ENCODE measurements at places on chromosomes 16 and 17.

DNA sequence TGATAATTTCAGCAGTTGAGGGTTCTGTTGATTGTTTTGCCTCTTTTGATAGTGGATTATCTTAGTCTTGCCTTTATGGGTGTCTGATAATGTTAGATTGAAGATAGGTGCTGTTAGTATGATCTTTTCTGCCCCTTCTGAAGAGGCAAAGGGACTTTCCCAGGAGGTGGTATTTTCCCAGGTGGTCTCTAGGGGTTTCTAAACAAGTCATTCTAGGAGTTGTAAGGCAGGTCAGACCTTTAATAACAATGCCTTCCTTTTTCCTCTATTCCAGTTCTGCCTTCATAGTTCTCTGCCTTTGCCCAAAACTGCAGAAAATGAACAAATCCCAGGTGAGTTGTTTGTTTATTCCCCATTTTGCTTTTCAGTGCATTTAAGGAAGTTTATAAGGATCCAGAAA lies 4.3 kb downstream of the ZFP1 start:
- DNase-seq = no peak

DNA sequence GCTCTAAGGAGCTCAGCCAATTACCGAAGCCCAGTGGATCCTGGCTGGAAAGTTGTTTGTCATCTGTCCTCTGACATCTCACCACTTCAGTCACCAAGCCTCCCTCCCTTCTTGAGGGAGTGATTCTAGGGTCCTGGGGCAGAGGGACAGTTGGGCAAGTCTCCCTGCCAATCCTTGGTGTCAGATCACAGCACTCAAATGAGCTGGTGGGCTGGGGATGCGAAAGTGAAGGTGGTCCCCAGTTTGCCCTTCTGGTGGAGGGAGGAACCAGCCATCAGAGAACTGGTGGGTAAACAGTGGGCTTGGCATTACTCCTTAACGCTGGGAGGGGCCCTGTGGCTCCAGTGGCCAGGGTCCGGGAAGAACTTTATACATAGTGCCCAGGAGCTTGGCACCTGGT lies 4.4 kb upstream of the CALB2 start:
- DNase-seq = no peak

- peak; percentile 93 for DNase-seq
These were observed at the start of gene SLFN13 for GRCh38 chr17:35448214-35448898. SLFN13 (minus strand) TSS chr17:35448766; CDS start chr17:35445680, 3,086 bp downstream.

DNA sequence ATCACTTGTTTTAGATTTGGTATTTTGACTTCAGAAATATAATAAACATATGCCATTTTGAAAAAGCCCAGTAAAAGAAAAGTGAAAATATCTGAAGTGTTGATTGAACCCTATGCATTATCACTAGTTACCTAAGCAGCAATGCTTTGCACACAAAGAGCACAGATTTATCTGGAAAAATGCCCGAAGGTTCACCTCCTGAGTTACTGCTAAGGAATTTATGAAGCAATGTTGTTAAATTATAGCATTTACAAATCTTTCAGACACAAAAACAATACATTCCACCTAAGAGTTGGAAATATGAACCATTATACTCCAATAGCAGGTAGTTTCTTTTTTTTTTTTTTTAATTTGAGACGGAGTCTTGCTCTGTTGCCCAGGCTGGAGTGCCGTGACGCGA lies 38.9 kb upstream of the GHDC start:
- DNase-seq = no peak

DNA sequence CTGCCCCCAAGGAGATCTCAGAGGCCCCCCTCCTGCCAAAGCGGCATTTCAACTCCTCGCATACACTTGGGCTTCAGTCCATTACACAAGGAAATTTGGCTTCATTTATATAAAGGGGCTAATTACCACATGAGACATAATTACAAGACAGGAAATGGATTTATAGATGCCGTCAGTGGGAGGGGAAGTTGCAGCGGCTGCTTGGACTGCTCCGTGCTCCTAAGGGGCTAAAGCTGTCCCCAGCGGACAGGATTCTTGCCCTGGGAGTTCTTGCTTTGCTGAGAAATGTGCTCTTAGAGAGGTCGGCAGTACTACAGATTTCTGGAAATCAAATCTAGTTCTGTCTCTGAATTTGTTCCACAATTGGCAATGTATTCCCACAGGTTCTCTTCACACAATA lies 57.2 kb upstream of the NLK start:
- no peak for DNase-seq

GRCh38 chr16:78679546-78679945 lies 580.1 kb downstream of the WWOX start:
- no peak for DNase-seq

- DNase-seq = no peak
These were observed 8.3 kb upstream of the RBFOX1 start for GRCh38 chr16:7324321-7324720.

DNA sequence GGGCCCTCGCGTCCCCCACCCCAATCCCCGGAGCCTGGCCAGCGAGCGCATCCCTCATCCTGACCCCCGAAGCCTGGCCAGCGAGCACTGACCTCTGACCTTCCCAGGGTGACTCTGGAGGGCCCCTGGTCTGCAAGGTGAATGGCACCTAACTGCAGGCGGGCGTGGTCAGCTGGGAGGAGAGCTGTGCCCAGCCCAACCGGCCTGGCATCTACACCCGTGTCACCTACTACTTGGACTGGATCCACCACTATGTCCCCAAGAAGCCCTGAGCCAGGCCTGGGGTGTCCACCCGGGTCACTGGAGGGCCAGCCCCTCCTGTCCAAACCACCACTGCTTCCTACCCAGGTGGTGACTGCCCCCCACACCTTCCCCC lies 2.3 kb downstream of the TPSD1 start:
- no peak for DNase-seq

DNA sequence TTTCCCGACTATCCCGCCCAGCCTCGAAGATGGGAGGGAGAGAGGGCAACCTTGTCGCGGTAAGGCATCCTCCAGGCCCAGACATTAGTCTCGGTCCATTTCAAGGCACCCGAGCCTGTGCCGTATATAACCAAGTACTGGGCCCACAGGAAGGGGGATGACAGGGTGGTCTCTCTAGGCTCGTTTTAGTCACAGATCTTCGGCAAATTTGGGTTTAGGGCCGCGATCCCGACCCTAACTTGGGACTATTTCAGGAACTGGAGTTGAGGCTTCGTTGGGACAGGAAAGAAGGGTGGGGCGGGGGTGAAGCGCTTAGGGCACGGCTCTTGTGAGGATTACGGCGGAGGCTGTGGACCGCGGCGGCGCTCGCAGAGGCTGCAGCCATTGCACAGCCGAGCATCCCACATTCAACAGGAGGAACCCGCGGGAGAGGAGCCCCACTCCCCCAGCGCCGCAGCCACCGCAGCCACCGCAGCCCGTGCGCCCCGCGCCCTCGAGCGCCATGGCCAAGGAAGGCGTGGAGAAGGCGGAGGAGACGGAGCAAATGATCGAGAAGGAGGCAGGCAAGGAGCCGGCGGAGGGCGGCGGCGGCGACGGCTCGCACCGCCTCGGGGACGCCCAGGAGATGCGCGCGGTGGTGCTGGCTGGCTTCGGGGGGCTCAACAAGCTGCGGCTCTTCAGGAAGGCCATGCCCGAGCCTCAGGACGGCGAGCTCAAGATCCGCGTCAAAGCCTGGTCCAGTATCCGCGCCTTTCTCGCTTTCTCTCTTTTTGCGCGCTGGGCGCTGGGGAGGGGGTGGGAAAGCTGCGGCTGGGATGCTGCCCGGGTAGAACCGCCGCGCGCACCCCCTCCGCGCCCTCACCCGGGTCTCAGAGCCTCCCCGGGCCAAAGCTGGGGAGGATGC lies at the start of gene VAT1L:
Gene VAT1L, plus strand, starts transcription at position 384 of the 904 bp plus-strand sequence. Its CDS starts 119 bp downstream, at position 503.
- peak; percentile 47 for DNase-seq

GRCh38 chr16:6081320-6081976 lies 983.9 kb upstream of the EEF2KMT start:
- DNase-seq = peak; percentile 50

DNA sequence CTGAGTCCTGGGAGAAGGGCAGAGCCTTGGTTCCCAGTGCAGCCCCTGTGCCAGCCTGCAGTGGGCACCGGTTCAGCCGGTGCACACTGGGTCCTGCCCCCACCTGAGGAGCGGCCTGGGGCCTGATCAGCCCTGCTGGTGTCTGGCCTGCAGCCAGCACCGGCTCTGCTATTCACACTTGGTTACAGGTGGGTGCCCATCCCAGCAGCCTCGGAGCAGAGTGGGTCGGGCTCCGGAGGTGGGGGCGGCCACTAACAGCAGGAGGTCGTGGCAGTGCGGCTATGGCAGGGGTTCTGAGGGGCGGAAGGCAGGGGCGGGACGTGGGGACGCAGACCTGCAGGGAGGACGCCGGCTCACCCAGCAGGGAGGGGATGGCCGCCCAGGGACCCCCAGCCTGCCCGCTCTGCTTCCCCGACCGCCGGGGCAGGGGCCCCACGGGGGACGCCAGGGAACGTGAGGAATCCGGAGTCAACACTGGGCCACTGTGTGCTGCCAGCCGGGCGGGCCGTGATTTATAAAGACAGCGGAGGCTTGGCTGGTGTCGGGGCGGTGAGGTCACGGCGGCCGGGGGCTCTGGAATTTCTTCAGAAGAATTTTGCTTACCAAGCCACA lies 20.3 kb downstream of the METRNL start:
- no peak for DNase-seq

- DNase-seq = no peak
These were observed 27.6 kb downstream of the NMT1 start for GRCh38 chr17:45088741-45089140.

- DNase-seq = peak; percentile 59
These were observed 108.5 kb upstream of the CCL2 start for GRCh38 chr17:34146440-34147043.

All from ACHN (cell line).